RWPE1 (cell line): ENCODE measurements at places on chromosomes 12 and 14.

DNA sequence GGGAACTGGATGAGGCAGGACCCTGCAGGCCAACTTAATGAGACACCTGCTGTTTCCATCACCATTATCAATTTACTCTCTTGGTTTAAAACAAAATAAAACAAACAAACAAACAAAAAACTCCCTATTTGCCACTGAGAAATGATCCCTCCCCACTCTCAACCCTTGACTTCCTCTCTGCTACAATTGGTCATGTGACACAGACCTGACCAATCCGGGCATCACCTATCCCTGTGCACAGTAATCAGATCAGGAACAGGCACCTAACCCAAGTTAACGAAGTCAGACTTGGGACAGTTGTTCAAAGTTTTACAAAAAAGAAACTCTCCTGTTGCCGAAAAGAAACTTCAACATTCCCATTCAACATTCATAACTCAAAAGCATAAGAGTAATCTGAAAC is 58.4 kb downstream of the NELL2 start:
- no peak for DNase-seq

DNA sequence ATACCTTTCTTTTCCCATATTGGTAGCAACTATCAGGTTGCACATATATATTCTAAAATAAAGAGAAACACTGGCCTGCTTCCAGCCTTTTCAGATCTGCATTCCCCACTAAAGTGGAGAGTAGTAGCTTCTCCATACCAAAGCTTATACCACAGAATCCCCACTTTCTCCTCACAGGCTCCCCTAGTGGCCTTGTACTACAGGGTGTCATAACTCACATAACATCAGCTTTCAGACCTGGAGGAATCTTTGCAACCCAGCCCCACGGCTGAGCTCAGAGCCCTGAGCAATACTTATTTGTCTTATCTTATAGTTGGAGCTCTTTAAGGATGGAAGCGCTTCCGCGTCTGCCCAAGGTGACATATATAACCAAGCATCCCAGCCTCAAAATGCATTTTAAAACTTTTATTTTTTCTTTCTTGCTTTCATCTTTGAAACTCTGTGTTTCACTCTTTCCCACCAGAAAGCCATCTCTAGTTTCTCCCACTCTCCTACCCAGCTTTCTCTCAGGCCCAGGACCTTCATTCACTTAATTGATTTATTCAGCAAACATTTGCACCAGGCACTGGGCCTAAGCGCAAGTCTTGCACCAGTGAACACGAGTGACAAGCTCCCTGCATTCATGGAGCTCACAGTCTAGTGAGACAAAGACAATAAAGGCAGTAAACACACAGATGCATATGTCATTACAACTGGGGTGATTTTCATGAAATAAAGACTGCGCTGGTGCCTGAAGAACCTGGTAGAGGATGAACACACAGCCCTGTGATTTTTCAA is 254.7 kb downstream of the IPO8 start:
- peak; percentile 27 for DNase-seq

DNA sequence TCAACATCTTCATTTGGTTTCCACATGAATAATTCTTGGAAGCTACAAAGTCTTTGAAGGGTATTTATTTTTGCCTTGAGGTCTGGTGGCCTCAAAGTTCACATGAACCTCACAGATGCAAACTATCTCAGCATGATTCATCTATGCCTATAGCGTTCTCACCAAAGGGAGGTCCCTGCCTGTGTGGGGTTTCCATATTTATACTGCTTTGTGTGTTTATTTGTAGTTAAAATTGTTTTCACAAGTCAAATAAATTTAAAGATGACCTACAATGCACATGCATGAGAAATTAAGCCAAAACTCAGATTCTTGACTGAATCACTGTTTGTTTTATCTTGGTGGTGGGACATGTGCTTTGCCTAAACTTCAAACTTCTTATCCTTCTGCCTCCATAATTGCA is 176.7 kb downstream of the PPM1H start:
- DNase-seq: no peak

DNA sequence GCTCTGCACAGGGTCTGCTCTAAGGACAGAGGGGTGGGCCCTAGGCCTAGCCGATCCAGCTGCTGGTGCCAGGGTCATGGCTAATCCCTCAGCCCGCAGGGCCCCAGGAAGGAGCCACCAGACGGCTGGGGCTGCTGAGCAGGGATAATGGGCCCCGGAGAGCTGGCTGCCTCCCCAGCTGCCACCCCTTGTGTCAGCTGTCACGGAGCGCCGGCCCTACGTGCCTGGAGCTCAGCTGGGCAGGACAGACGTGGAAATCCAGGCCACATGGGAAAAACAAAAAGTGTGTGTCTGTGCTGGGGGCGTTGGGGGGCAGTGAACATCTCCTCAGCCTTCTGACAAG is 36.2 kb downstream of the CHGA start:
- DNase-seq: no peak

GRCh38 chr12:121802843-121803698 is 738 bp upstream of the SETD1B start:
- DNase-seq: peak; percentile 96

DNA sequence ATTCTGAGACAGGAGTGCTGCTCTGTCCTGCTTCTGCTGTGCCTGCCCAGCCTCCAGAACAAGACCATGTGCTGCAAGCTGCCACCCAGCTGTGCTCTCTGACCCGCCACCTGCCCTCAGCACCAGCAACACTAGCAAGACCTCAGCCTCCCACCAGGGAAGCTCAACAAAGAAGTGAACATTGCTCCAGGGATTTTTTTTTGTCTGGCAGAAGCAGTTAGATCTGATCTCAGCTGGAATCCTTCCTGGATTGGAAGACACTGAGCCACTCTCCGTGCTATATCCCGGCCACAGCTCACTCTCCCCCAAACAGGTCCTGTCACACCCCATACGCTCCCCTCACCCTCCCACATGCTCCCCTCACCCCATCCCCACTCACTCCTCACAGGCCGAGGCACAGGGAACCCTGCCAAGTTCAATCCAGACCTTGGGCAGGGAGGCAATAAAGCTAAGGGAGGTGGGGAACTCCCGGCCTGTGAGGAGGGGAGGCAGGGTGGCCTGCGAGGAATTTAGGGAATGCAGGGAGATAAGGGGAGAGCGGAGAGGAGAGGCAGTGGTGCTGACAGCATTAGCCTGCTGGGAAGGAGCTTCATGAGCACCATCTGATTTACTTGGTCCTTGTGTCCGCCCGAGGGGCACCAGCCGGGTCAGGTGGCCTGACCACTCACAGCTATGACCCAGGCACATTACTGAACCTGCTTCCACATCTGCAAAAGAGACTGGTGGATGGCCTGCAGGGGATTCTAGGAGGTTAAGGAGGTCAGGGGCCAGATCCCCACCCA is 29.7 kb downstream of the CCDC85C start:
- peak; percentile 58 for DNase-seq

- no peak for DNase-seq
Measured at GRCh38 chr14:21029917-21030316, at the start of gene TPPP2. TPPP2 (plus strand) TSS chr14:21030217; CDS start chr14:21030582, 365 bp downstream.

GRCh38 chr12:130920723-130921381 is 32.9 kb upstream of the ADGRD1 start:
- DNase-seq: no peak

GRCh38 chr12:107449891-107450290 is 235.7 kb upstream of the PWP1 start:
- DNase-seq: no peak

GRCh38 chr14:39102265-39102968 is 618 bp downstream of the SEC23A start:
- peak; percentile 24 for DNase-seq

DNA sequence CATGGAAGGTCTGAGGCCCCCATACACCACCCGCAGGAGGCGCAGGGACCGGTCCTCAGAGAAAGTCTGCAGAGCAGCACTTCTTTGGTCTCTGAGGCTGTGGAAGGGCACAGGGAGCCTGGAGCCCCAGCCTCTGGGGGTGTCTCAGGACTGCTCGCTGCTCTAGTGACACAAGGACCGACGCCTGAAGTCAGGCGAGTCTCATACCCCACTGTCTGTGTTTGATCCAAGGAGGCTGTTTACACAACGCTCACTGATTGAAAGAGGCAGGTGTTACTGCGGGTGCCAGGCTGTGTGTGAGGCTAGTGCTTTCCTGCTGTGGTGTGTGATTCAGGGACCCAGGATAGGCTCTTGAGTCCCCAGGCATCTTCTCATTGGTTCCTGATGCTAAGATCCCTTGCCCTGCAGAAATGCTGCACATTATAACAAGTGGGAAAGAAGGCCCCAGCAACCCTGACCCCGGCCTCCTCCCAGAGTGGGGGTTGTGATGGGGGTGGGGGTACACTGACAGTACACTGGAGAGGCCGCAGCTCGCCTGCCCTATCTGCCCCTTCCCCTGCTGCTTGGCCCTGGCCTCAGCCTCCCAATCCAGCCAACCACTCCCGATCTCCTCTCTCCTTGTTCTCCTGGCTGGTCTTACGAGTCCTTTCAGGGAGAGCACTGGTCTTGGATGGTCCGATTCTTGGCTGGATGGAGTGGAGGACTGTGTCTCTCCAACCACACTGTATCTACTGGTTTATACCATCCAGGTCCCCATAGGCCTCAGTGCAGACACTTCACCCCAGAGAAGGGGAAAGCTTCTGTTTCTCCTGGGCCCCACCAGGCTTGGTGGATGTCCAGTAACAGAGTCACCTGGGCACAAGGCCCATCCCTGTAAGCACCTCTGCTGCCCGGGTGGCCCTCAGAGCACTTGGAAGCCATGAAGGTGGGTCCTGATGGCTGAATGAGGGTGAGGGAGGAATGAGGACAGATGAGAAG is 6.6 kb downstream of the CACNA2D4 start:
- DNase-seq: no peak

GRCh38 chr12:52428121-52428520 is 6.0 kb downstream of the KRT75 start:
- no peak for DNase-seq

- no peak for DNase-seq
Measured at GRCh38 chr14:71658261-71658860, 273.9 kb upstream of the RGS6 start.

DNA sequence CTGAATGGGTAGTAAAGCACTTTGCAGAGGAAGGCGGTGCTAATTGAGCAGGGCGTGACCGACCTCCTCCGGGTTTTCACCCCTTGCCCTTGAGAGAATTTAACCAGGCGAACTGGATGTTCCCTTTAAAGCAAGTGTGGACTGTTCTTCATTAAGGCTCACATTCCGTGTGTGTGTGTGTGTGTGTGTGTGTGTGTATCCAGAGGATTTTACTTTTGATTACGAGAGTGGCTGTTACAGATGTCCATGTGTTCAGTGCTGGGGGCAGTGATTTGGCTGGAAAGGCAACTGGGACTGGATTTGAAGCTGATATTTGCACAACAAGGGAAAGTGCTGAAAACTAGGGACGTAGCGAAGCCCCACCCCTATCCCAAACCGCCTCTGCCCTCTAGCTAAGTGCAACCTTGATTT is 2.2 kb downstream of the TMEM132C start:
- no peak for DNase-seq

- no peak for DNase-seq
Measured at GRCh38 chr14:75522224-75522982, at the start of gene BATF. BATF (plus strand) TSS chr14:75522469; CDS start chr14:75522683, 214 bp downstream.

GRCh38 chr12:116544656-116545055 is 14.5 kb upstream of the MAP1LC3B2 start:
- DNase-seq: no peak

DNA sequence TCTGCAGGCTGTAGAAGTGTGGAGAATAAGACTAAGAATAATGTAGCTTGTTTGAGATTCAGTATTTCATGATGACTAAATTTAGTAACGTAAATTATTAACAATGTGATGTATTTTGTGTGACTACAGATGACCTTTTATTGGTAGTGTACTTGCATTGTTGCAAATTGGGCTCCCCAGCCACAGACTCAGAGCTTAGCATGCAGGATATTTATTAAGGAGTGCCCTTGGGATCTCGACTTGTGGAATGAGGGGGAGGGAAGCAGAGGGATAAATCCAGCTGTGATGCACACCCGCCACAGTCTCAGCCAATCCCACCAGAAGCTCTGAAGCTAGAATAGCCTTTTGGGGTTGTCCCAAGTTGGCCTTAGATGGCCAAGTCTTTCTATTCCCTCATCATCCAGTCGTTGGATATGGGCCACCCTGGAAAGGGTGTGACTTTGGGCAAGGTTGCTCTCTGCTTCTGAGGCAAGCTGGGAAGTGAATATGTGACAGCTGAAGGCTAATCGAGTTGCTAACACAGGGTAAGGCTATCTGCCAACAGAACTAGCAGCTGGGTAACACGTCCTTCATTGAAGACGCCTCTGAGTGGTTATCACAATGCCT is 42.1 kb upstream of the USP44 start:
- no peak for DNase-seq

DNA sequence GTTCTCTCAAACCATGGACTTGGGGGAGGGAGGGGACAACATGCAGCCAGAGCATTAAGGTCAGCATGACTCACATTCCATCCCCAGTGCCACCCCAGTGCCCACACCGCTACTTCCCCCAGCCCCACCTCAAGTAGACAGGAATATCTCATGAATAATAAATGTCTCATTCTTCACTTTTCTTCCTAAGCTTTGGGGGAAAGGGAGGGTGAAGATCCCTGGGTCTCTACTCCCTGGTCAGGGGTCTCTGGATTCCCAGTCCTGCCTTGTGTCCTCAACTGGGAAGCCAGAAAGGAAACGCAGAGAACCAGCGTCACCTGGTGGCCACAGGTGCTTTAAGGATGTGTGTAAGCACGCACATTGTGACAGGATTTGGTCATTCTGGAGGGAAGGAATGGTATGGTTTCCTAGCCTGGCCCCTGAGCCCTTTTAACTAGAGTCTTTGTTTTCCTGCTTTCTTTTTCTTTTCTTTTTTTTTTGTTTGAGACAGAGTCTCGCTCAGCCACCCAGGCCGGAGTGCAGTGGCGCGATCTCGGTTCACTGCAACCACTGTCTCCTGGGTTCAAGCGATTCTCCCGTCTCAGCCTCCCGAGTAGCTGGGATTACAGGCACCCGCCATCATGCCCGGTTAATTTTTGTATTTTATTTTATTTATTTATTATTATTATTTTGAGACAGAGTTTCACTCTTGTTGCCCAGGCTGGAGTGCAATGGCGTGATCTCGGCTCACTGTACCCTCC is 3.4 kb downstream of the GPR84 start:
- DNase-seq: peak; percentile 46

GRCh38 chr14:55065411-55065810 is 14.0 kb downstream of the MAPK1IP1L start:
- no peak for DNase-seq

- no peak for DNase-seq
Measured at GRCh38 chr14:94101748-94102147, 8.8 kb upstream of the IFI27 start.

GRCh38 chr12:6694701-6695100 is 5.5 kb upstream of the ZNF384 start:
- DNase-seq: no peak

- DNase-seq: peak; percentile 73
Measured at GRCh38 chr14:39247256-39247655, 13.5 kb downstream of the MIA2 start.
